Mammary microvascular endothelial cell (primary cell): ENCODE measurements at places on chromosomes 11 and 22. TPM values are rescaled to one million over a fixed set of nuclear protein-coding genes. Genes with fewer than 3 reads are reported as not detected.

IL18 gene
- total RNA-seq, result 0.13 and 1.5 TPM in 2 replicates

OR56A5 gene
- total RNA-seq, result not detected in 2 replicates

CNIH2 gene
- not detected in 2 replicates for total RNA-seq

ZNF70 gene
- total RNA-seq, result 2.2 and 2.7 TPM in 2 replicates

TECTA gene
- 0.05 and 0.73 TPM in 2 replicates for total RNA-seq

OR51I1 gene
- total RNA-seq, result not detected in 2 replicates

RIMBP3C gene
- total RNA-seq, result 0.05 TPM in 1 of 2 replicates, not detected in the other

SYT8 gene
- not detected in 2 replicates for total RNA-seq

AGBL2 gene
- total RNA-seq, result not detected in 2 replicates

RTN4RL2 gene
- total RNA-seq, result 0.15 and 0.67 TPM in 2 replicates

MMP12 gene
- 0.05 TPM in 1 of 2 replicates, not detected in the other for total RNA-seq

OR8U1 gene
- total RNA-seq, result not detected in 2 replicates

ARHGAP20 gene
- 0.53 and 0.59 TPM in 2 replicates for total RNA-seq

E2F8 gene
- 4.5 and 6.0 TPM in 2 replicates for total RNA-seq

OR6A2 gene
- total RNA-seq, result 0.07 TPM in 1 of 2 replicates, not detected in the other

TAGLN gene
- 58.5 and 66.9 TPM in 2 replicates for total RNA-seq

PARVG gene
- total RNA-seq, result 0.13 and 0.44 TPM in 2 replicates

MMP11 gene
- total RNA-seq, result 4.1 and 5.2 TPM in 2 replicates

LUZP2 gene
- total RNA-seq, result not detected in 2 replicates

CCS gene
- 14.0 and 23.7 TPM in 2 replicates for total RNA-seq

PGA5 gene
- total RNA-seq, result not detected in 2 replicates

OR10A4 gene
- total RNA-seq, result not detected in 2 replicates

SCGB2A2 gene
- total RNA-seq, result not detected in 2 replicates

CTR9 gene
- 19.0 and 19.3 TPM in 2 replicates for total RNA-seq

MMP10 gene
- 6.2 and 7.9 TPM in 2 replicates for total RNA-seq

OR10D3 gene
- total RNA-seq, result not detected in 2 replicates

HSPB2 gene
- total RNA-seq, result not detected in 2 replicates

KREMEN1 gene
- 0.44 and 0.67 TPM in 2 replicates for total RNA-seq

STK33 gene
- 0.20 and 1.3 TPM in 2 replicates for total RNA-seq

DGCR6 gene
- 0.10 and 0.27 TPM in 2 replicates for total RNA-seq
